Stimulated activated CD4-positive, alpha-beta T cell treated with anti-CD3 and anti-CD28 coated beads, Interleukin-12 subunit alpha, Interleukin-12 subunit beta, amount 100 ng/mL, for 4 hours (primary cell): ENCODE measurements at places on chromosomes 1 and 21.

DNA sequence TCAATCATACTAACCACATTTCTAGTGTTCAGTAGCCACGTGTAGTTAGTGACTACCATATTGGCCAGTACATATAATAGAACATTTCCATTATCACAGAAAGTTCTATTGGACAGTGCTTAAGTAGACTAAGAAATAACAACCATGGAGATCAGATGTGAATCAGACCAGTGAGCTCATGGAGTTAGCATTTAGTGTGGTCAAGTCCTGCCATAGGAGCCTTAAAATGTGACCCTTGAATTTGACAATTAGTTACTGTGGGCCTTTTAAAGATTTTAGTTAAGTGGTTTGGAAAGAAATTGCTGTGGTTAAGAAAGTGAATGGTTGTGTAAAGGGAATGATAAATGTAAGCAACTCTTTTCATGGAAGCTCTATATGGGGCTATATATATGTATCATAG lies 123.4 kb downstream of the POU2F1 start:
- DNase-seq = no peak

- peak; percentile 51 for DNase-seq
Observed at GRCh38 chr1:235327559-235328270, at the start of gene ARID4B. ARID4B (minus strand) TSS chr1:235328179; CDS start chr1:235326919, 1,260 bp downstream.

DNA sequence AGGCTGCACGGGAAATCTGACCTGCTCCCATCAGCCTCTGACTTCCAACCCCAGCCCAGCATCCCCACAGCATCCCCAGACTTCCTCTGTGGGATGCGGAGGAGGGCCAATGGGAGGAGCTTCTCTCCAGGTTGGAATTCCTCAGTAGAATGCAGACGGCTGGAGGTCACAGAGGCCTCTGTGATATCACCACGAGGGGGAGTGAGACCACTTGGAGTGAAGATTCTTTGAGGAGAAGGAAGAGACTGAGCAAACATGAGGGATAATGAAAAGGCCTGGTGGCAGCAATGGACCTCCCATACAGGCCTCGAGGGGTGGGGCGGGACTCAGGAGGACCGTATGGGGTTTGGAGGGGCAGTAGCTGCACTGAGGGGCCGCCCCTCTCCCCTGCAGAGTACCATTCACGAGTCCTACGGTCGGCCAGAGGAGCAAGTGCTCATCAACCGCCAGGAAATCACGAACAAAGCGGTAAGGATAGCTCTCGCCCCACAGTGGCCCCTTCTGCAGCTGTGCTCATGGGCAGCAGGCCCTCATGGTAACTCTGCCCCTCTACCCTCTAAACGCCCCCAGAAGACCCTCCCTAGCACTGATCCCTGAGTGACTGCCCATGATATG lies at the start of gene CATSPER4:
TSS of gene CATSPER4 (plus strand) at position 230 of the 615 bp plus-strand sequence. CDS start at position 256, 26 bp downstream.
- DNase-seq = no peak

- DNase-seq = no peak
Observed at GRCh38 chr1:38919130-38919529, 22.5 kb downstream of the RHBDL2 start.

DNA sequence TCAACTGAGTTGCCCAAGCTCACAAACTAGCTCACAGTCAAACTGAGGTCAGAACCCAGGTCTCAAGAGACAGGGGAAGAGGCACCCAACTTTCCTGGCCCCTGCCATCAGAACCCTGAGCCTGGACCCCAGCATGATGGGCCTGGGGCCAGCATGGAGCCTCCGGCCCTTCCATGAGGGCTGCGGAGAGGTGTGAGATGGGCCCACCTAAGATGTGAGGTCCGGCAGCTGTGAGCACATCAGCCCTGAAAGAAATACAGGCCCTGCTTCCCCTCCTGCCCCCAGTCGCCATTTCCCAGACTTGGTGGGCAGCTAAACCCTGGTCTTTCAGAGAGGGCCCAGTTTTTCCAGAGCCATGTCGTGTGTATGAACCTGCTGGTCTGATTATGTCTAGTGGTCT lies 30.6 kb downstream of the QSOX1 start:
- no peak for DNase-seq
